ENCODE measurements at places on chromosomes 12 and 14.

GRCh38 chr12:114838480-114838879, 154.5 kb upstream of the TBX3 start:
- H3K27me3 ChIP-seq, result no peaks in the 10 kb centered on the region
- no peak for DNase-seq
- no peak overlapping the region for H3K27ac ChIP-seq
- H3K4me1 ChIP-seq, result no peaks in the 10 kb centered on the region

GRCh38 chr14:75011356-75011994, 8.8 kb downstream of the EIF2B2 start:
- H3K36me3 ChIP-seq, result peaks cover 91% of the 10 kb centered on the region
- DNase-seq, result no peak
- no peak overlapping the region for H3K4me3 ChIP-seq
- no peaks in the 10 kb centered on the region for H3K27me3 ChIP-seq
- H3K27ac ChIP-seq, result no peak overlapping the region

GRCh38 chr12:122974892-122975789, at the start of gene OGFOD2:
OGFOD2 (plus strand) TSS chr12:122975244; CDS start chr12:122975252, 8 bp downstream.
- peaks cover 28% of the 10 kb centered on the region for H3K36me3 ChIP-seq
- peaks cover 54% of the 10 kb centered on the region for H3K4me1 ChIP-seq
- peak; percentile 96 for DNase-seq
- no peaks in the 10 kb centered on the region for H3K27me3 ChIP-seq
- H3K4me3 ChIP-seq, result peak within 1 kb of the TSS; percentile 82

DNA sequence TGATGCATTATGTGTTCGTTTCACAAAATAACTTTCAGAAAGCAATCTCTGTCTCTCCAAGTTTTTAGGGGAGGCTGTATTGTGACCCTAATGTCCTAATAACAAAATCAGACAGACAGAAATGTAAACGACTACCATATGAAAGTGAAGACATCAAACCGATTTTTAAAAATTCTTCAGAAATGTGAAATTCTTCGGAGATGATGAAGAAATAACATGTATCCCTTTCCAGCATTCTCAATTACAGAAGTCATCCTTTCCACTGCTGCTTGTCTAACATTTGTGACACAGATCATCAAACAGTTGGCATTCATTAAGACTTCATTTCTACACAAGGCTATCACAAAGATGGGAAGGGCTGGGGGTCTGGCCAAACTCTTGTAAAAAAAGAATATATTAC, 41.0 kb downstream of the DMAC2L start:
- no peak overlapping the region for H3K4me3 ChIP-seq
- no peaks in the 10 kb centered on the region for H3K4me1 ChIP-seq
- H3K27me3 ChIP-seq, result no peaks in the 10 kb centered on the region
- no peak overlapping the region for H3K27ac ChIP-seq

- H3K36me3 ChIP-seq, result no peaks in the 10 kb centered on the region
- no peak overlapping the region for H3K27ac ChIP-seq
- H3K4me1 ChIP-seq, result no peaks in the 10 kb centered on the region
- H3K4me3 ChIP-seq, result no peak overlapping the region
- H3K27me3 ChIP-seq, result peaks cover 2% of the 10 kb centered on the region
Measured at GRCh38 chr12:56878010-56878339, 56.2 kb downstream of the SDR9C7 start.

DNA sequence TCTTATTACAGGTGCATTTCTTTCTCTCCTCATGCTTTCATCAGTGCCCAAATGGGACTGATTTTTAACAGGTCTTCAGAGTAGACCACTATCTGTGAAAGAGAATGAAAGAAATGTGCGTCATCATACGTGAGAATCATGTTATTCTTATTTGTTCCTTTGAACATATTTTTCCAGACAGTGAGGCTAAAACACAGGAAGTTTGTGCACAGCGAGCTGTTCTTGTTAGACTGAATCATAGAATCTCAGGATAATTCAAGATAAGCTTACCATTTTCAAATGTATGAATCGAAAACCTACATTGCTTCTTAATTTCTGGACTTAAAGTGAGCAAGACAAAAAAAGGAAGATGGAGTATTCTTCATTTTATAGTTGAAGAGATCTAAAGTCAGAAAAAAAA, 383.1 kb downstream of the EGLN3 start:
- H3K27me3 ChIP-seq, result peaks cover 28% of the 10 kb centered on the region
- DNase-seq, result no peak
- no peak overlapping the region for H3K4me3 ChIP-seq
- no peaks in the 10 kb centered on the region for H3K36me3 ChIP-seq

GRCh38 chr12:70994217-70994788, 73.8 kb upstream of the PTPRR start:
- no peak overlapping the region for H3K27ac ChIP-seq
- H3K4me3 ChIP-seq, result no peak overlapping the region
- no peaks in the 10 kb centered on the region for H3K36me3 ChIP-seq
- H3K4me1 ChIP-seq, result no peaks in the 10 kb centered on the region
- no peaks in the 10 kb centered on the region for H3K27me3 ChIP-seq

DNA sequence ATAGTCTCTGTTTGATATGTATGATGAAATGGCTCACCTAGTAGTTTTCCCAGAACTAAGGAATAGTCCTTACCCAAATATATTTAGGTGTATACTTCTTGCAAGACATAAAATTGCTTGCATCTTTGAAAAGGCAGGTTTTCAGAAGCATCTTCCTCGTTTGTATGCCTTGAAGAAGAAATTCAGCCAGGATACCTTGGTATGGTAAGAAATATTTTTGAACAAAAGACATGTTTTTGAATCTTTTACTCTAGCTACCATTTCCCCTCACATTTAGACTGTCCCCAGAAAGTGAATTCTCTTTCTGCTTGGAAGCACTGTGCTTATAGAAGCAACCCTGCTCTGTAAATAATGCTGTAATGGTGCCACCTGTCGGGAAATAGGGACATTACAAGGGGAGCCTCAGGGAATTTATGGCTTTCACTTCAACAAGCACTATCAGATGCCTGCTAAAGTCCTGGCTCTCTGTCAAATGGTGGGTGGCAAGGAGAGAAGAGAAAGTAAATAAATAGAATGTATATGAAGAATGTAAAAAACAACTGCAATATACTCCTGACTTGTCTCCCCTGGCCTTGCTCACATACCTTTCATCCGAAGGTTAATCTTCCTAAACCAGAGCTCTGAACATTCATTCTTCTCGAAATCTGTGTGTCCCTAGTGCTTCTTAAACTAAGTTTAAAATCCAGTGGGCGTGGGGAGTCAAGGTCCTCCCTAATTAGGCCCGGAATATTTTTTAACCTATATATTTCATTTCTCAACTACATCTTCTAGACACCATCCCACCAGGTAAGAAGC, 6.1 kb downstream of the CCDC184 start:
- H3K4me3 ChIP-seq, result no peak overlapping the region
- no peaks in the 10 kb centered on the region for H3K36me3 ChIP-seq
- peaks cover 28% of the 10 kb centered on the region for H3K27me3 ChIP-seq
- peak; percentile 69 for DNase-seq

DNA sequence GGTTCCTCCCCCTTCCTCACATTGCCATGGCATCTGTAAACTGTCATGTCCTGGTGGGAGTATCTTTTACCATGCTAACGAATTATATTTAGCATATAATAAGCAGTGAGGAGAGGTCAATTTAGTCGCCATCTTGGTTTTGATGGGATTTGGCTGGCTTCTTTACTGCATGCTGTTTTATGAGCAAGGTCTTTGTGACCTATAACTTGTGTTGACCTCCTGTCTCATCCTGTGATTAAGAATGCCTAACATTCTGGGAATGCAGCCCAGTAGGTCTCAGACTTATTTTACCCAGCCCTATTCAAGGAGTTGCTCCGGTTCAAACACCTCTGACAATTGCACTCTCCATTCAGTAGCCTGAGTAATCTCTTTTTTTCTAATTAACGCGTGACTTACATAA, 2.1 kb upstream of the EIF4B start:
- no peaks in the 10 kb centered on the region for H3K27me3 ChIP-seq
- no peak for DNase-seq
- H3K36me3 ChIP-seq, result peaks cover 18% of the 10 kb centered on the region
- peaks cover 34% of the 10 kb centered on the region for H3K4me1 ChIP-seq
- no peak overlapping the region for H3K4me3 ChIP-seq
- no peak overlapping the region for H3K27ac ChIP-seq

GRCh38 chr14:96559571-96559970, 57.4 kb downstream of the PAPOLA start:
- no peaks in the 10 kb centered on the region for H3K4me1 ChIP-seq
- no peak for DNase-seq
- H3K27me3 ChIP-seq, result no peaks in the 10 kb centered on the region
- peaks cover 79% of the 10 kb centered on the region for H3K36me3 ChIP-seq
- no peak overlapping the region for H3K27ac ChIP-seq
- no peak overlapping the region for H3K4me3 ChIP-seq

DNA sequence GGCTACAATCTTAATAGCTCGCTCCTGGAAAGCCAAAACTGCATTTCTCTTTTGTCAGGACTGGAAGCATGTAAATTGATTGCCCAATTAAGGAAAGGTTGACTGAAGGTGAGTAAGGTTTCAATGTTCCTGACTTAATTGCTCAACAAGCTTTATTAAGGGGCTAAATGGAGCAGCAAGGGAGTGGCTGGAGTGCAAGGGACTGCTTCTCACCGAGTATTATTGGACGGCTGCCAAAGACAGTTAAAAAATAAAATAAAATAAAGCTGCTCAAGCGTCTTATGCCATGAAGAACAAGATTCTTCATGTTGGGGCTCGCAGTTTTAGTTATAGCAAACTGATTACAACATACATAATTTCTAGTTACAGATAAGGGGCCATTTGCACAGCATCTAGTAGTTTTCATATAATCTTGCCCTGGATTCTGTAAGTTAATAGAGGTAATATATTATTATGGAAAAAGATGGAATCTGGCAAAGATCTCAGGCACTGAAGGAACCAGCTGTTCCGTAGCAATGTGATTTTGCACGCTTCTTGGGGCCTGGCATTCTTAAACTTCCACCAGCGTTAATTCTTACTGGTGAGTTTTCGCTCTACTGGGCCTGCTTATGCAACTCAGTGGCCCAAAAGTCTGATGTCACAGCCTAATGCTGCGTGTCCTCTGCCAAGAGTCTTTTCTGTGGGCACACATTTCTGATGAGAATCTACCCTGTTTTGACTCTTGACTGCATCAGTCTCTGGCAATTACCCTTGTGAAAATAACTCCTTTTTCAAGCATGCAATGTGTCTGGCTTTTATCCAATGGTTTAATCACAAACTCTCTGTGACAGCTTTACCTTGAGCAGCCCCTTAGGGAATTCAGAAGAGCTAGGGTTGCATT, 108.5 kb downstream of the SLC38A1 start:
- no peaks in the 10 kb centered on the region for H3K27me3 ChIP-seq
- no peak for DNase-seq
- no peaks in the 10 kb centered on the region for H3K36me3 ChIP-seq
- no peaks in the 10 kb centered on the region for H3K4me1 ChIP-seq

DNA sequence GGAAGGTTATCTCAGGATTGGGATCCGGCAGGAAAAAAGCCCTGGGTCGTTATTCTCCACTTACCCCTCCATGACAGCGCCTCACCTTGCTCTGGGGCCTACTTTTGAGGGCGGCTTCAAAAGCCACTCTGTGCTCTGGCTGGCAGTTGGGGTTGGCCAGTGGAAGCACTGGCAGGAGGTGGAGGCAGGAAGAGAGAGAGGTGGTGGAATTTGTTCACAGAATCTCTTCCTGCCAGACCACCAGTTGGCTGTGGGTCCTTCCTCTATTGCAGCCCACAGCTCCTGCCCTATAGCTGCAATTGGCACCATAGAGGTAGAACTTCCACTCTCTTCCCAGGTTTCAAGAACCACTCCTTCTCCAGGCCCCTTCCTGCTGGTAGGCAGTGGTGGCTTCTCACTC, 32.7 kb upstream of the SDR39U1 start:
- H3K36me3 ChIP-seq, result no peaks in the 10 kb centered on the region
- no peak overlapping the region for H3K27ac ChIP-seq
- no peaks in the 10 kb centered on the region for H3K4me1 ChIP-seq
- H3K4me3 ChIP-seq, result no peak overlapping the region
- no peak for DNase-seq

GRCh38 chr14:35337269-35338255, 45.4 kb downstream of the PSMA6 start:
- H3K4me3 ChIP-seq, result no peak overlapping the region
- no peaks in the 10 kb centered on the region for H3K27me3 ChIP-seq
- H3K27ac ChIP-seq, result no peak overlapping the region
- no peak for DNase-seq

DNA sequence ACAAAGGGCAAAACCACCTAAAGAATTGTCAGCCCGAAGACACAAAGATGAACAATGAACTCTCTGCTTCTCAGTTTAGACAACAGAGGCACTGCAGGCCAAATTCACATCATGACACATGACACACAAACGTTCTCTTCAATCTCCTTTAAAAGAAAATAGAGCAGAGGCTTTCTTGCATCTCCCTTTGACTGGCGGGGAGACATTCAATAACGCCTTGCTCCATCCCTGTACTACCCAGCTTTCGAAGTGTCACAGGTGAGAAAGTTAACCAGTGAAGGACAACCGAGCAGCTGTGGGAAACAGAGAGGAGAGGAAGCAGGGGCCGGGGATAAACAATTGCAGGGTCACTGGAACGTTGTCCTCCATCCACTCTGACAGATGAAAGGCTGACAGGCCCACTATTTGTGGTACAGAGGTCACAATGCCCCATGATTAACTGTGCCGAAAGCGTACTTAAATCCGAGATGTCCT, 130.8 kb downstream of the PHLDA1 start:
- H3K27me3 ChIP-seq, result no peaks in the 10 kb centered on the region
- no peak overlapping the region for H3K27ac ChIP-seq
- H3K4me3 ChIP-seq, result no peak overlapping the region
- DNase-seq, result no peak
- H3K4me1 ChIP-seq, result no peaks in the 10 kb centered on the region

DNA sequence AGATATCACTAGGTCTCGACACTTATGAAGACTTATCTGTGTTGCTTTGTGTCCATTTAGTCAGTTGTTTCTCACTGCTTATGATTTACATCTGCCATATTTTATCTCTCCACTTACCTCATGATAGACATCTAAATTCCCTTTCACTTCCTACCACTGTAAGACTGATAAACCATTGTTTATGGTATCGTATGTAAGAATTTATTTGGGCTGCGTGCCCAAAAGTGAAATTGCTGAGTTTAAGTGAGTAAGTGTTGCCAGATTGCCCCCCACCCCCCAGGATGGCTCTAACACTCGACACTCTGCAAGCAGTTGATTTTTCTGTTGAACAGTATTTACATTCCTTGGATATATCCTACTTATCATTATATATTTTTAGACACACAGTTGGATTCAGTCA, 69.9 kb upstream of the MON2 start:
- no peak overlapping the region for H3K4me3 ChIP-seq
- no peak overlapping the region for H3K27ac ChIP-seq
- H3K36me3 ChIP-seq, result peaks cover 87% of the 10 kb centered on the region
- no peak for DNase-seq
- no peaks in the 10 kb centered on the region for H3K27me3 ChIP-seq
- no peaks in the 10 kb centered on the region for H3K4me1 ChIP-seq

DNA sequence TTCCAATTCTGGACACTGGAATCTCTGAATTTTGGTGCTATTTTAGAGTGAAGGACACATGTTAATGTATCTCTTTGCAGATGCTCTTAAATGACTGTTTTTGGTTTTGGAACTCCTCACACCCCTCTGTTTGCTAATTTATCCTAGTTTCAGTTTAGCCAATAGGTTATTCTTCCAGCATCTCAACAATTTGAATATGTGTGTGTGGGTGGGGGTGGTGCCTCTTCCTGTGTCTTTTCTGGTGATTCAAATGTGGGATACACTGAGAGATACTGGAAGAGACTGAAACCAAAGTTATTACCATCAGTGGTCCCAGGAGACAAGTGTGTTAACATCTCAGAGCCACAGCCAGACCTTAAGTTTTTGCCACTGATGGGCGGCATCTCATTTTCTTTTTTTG, 1317.4 kb upstream of the TMEM132C start:
- peak; percentile 46 for DNase-seq
- H3K4me1 ChIP-seq, result no peaks in the 10 kb centered on the region
- no peak overlapping the region for H3K27ac ChIP-seq
- H3K4me3 ChIP-seq, result no peak overlapping the region

Data from DND-41 (cell line).